ENCODE measurements at places on chromosomes 2 and 18.

DNA sequence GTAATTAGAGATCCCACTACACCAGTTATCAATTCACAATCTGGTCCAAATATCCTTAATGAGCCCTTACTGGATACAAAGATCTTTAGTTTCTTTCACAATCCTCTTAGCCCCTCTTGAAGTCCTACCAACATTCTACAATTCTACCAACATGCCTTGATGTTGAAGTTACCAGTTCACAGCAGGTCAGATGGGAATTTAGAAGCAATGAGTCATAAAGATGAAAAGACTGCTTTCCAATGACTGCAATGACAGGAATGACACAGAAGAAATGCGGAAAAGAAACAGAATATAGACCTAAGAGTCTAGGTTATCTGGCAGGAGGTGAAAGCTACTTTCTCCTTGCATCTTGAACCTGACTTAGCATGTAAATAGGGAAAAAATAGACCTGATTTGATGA lies 24.5 kb downstream of the RTTN start:
- DNase-seq = peak; percentile 11

DNA sequence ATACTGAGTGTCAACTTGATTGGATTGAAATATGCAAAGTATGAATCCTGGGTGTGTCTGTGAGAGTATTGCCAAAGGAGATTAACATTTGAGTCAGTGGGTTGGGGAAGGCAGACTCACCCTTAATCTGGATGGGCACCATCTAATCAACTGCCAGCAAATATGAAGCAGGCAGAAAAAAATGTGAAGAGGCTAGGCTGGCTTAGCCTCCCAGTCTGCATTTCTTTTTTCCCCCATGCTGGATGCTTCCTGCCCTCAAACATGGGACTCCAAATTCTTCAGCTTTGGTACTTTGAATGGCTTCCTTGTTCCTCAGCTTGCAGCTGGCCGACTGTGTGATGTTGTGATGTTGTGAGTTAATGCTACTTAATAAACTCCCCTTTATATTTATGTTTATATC lies 577.4 kb downstream of the CPS1 start:
- no peak for DNase-seq

- no peak for DNase-seq
These were observed 85.9 kb downstream of the UBE2E3 start for GRCh38 chr2:181066333-181066732.

- no peak for DNase-seq
These were observed 173.0 kb upstream of the REV1 start for GRCh38 chr2:99662761-99663341.

DNA sequence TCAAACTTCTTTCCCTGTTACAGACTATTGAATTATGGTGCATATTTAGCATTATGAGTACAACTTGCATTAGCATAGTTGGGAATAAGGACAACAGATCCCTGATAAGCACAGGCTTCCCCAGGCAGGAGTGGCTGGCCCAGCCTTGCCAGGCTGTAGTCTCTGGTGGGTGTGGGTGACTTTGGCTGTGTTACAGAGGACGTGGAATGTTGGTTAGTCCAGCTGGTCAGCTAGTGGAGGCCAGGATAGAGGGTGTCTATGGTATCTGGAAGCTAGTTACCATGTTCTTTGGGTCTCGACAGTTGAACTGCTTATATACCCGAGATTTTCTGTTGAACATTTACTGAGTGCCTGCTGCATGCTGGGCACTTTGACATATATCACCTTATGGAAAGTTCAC lies 4.7 kb downstream of the SH3RF3 start:
- DNase-seq = no peak

DNA sequence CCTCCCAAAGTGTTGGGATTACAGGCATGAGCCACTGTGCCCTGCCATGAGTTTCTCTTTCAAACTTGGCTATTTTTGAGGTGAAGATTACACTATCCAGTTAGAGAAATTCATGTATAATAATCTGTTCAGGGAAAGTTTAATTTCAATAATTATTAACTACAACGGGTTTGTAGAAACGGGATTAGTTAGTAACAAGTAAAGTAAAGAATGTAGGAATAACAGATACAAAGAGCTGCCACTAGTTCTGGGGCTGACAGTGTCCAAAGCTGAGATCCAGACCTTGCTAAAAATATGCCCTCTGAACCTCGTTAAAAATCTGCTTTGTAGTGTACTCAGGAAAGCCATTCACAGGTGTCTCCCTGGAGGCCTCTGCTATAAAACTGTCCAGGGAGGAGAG lies 16.9 kb downstream of the SFTPB start:
- DNase-seq = no peak

GRCh38 chr2:222707689-222708273 lies 36.3 kb downstream of the MOGAT1 start:
- no peak for DNase-seq

GRCh38 chr18:12393998-12394397 lies 13.7 kb upstream of the PRELID3A start:
- DNase-seq = no peak

- DNase-seq = no peak
These were observed 11.2 kb upstream of the EFR3B start for GRCh38 chr2:25030702-25031101.

- DNase-seq = no peak
These were observed 192.7 kb downstream of the SEPTIN10 start for GRCh38 chr2:109421101-109421500.

- DNase-seq = no peak
These were observed 79.7 kb upstream of the KCTD1 start for GRCh38 chr18:26628017-26628416.

- DNase-seq = peak; percentile 11
These were observed 556 bp downstream of the CYRIA start for GRCh38 chr2:16664809-16665747.

DNA sequence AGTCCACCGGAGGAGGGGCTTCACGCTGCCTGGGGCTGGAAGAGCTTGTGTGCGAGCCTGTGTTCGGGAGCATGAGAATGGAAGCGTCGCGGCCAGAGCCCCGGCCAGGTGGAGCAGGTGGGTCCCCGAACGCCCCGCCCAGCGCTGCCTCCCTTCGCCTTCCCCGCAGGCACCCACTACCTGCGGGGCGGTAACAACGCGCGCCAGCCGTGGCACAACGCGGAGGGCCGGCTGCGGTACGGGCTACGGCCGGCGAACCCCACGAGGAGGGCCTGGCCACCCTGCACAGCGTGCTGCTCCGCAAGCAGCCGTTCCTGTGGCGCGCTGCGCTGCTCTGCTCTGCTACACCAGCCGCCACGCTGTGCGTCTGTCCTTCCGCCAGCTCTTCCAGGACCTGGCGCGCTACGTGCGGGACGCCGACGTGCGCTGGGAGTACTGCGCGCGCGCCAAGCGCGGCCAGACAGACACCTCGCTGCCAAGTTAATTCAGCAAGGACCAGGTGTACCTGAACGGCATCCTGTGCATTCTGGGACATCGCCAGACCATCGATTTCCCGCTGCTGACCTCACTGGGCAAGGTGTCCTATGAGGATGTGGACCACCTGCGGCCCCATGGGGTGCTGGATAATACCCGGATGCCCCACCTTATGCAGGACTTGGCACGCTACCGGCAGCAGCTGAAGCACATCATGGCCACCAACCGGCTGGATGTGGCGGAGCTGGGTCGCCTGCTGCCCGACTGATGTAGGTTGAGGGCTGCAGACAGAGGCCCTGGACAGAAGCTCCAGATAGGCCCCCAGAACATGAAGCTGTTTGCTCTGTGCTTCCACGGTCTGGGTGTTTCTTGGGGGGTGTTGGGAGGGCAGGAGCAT lies 200.6 kb downstream of the NAPG start:
- DNase-seq = no peak

DNA sequence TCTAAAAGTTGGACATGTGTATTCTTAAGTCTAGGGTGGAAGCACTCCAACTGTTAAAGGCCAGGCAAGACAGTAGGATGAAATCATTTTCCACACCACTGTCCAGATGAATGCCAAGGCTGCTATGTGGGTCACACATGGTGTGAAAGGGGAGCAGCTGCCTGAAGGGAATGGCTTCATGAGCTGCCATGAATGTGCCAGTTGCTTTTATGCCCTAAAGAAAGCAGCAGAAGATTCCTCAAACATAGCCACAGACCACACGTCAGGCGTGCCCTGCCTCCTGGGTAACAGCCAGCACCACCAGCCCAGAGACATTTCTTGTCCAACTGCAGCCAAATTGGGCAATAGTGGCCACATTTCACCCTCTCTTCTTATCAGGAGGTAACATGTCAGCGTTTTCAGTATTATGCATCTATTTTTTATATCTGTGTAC lies 130.2 kb downstream of the MTCL1 start:
- no peak for DNase-seq

DNA sequence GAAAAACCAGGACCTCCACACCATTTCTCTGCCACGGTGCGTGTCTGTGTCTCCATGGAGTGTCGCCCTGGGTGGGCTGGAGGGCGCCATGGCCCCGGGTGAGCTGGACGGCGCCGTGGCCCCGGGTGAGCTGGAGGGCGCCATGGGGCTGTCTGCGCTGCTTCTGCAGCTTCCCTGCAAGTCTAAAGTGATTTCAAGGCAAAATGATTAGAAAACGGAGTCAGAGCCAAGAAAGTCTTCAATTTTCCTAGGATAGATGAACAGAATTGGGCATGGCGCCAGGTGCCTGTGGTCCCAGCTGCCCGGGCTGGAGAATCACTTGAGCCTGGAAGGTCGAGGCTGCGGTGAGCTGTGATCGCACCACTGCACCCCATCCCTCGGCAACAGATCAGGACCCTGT lies 27.7 kb upstream of the NFATC1 start:
- DNase-seq = no peak

DNA sequence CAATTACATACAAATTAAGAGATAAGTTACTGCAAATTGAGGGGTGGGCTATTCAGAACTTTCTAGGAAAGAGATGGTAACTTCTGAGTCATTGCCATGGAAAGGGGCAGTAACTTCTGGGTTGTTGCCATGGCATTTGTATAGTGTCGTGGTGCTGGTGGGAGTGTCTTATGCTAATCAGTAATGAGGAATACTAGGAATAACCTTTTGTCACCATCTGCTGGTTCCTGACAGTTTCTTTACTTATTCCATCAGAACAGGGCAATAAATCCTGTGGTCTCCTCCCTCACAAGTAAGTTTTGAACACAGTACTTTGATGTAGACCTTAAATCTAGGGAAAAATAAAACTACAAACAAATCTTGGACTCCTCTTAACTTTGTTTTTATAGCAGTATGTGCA lies 435.4 kb downstream of the BCL11A start:
- DNase-seq = peak; percentile 41

DNA sequence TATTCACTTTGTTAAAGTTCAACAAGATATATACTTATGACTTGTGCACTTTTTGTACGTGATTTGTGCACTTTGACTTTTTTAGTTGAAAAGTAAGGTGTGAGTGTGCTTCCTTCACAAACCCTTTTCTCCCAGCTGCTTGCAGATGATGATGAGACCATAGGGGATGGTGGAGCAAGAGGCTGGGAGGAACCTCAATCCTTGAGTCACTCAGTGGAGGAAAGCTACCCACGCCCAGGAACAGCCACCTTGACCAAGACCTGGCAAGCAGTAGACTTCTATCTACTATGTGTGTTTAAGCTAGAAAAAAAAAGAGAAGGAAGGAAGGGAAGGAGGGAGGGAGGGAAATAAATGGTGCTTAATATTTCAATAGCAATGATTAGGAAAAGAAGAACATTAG lies 25.2 kb upstream of the TAF1B start:
- DNase-seq = no peak

DNA sequence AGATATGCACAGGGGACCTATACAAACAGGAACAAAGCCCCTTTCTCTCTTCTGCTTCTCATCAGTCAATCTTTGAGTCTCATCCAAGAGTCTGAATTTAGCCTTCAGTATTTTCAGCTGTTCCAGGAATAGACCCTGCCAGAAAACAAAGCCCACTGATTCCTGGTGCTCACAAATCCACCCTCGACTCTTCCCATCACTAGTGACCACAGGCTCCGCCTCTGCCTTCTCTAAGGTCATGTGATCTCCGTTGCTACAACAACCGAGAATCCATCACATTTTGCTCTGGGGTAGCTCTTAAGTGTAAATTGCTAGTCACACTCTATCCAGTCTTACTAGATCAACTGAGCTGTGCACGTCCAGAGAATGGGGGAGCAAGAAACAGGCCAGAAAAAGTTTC lies 46.4 kb upstream of the SPTBN1 start:
- DNase-seq = peak; percentile 54

DNA sequence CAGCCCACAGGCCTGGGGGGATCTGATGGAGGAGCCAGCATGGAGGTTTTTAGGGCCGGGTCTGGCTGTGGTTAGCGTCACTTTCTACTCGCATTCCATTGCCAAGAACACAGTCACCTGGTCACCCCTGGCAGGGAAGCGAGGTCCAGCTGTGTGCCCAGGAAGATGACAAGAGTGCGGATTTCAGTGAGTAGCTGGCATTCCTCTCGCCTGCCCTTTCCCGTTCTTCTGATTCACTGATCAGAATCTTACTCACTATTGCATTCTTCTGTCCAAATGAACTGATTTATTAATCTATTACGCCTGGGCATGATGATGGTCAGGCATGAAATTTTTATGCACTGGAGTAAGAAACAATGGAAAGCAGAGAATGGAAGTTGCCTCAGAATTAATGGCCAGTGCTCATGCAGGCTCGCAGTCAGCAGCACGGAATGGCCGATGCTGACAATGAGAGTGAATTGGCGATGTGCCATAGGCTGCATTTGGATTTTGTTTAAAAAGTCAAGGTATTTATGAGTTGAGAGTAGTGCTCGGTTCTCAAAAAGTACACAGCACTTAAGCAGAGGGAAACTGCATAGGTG lies 76.4 kb upstream of the MGAT5 start:
- DNase-seq = no peak

DNA sequence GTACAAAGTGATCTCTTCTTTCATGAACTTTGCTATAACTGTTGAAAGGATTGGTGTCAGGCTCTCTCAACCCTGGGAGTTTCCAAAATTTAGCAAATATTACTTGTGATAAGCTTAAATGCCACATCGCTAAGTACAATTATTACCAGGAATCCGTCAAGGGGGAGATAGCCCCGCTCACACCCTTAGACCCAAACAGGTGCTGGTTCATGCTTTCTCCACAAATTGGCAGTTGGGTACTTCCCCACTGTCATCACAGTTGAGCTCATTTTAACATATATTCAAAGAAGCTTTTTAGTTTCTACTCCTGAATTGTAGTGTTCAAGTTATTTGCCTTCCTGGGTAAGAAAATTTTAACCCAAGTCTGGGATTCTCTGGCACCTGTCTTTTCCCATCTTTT lies 29.8 kb upstream of the EPB41L5 start:
- no peak for DNase-seq

GRCh38 chr18:48780201-48780912 lies 170.4 kb downstream of the SMAD7 start:
- DNase-seq = no peak

DNA sequence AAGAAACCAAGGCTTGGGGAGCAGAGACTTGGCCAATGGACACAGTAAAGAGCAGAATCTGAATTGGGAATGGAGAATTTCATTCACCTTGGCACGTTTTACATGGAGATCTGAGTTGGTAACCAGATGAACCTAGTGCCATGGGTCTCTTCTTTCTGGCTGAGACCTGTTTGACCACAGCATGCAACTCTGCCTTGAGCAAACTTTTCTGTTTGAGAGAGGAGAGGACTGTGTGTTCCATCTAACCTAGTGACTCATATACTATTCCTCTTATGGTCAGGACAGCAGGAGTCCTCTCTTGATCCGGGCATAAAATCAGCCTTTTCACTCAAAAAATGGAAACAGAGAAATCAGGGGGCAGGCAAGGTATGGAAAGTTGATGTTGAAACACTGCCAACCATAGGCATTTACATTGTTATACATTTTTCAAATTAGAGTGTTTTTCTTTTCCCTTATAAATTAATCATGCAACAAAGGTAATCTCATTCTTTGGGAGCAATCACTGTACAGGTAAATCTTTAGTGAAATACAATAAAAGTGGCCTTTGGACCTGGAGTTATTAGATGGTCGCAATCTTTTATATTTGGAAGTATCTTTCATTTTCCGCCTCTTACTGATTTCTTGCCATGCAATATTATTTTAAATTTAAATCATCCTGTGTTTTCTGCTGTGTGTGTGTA lies 86.7 kb downstream of the NRP2 start:
- DNase-seq = no peak

Data from NCI-H524 (cell line).